ENCODE measurements at places on chromosomes 4 and X. TPM values are rescaled to one million over a fixed set of nuclear protein-coding genes. Genes with fewer than 3 reads are reported as not detected.
A peak's percentile ranks its signal among the peaks of the same experiment; 100 is the strongest.

Gene CXCL13
- under 0.01 TPM for total RNA-seq

DNA sequence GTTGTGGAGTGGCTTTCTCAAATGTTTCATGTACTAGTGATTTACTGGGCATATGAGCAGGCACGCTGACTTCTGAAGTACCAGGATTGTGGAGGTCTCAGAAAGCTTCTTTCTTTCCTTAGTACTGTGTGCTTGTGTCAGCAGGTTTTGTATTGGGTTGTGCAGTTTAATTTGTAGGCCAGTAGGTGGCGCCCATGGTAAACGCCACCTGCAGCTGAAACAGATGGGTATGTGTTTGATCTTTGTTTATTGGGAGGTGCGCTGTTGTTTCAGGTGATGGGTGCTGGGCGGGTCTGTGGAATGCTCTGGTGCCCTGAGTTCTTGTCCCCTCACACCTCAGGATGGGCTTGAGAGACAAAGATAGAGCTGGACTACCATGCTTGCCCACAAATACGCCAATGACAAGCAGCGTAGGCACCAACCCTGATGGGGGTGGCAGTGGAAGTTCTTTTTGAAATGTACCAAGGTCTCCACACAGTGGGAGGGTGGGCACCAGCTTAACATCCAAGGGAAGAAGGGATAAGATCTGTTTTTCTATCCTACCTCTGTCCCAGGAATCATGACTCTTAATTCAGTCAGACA is 141.5 kb downstream of the RPS6KA6 start:
- DNase-seq: peak; percentile 14

DNA sequence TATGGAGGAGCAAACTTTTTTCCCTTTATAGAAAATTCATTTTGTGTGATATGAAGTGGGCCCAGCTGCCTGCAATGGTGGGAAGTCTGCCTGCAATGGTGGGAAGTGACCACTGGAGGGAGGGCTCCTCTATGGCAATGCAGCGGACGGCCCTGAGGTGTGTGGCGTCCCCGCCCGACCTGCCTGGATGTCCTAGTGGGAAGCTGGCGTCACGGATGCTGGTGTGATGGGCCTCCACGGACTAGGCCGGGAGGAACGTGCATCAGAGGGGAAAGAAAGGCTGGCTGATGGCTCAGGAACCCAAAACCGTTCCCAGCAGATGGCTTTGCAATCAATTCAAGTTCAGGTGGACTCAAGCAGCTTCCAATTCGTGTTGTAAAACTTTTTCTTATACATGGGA is 177.9 kb downstream of the AFAP1 start:
- peak; percentile 67 for DNase-seq

Gene CXorf49B
- total RNA-seq: not detected

Gene SLC6A14
- total RNA-seq: not detected

DNA sequence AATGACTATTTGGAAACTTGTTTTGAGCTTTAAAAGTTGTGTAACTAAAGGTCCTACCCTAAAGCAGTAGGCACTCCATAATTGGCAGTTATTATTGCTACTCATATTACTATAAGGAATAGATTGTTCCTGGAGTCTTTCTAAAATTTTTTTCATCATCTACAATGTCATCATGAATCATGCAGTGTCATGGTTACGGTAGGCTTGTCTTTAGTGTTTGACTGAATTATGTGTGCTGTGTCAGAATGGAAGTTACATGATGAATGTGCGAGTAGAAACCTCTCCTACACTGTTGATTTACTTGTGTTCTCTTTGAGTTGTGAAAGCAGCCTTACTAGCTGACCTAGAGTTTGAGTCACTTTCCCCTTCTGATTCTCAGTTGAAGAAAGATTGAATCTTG is 1099.9 kb downstream of the RAPGEF2 start:
- DNase-seq: no peak

DNA sequence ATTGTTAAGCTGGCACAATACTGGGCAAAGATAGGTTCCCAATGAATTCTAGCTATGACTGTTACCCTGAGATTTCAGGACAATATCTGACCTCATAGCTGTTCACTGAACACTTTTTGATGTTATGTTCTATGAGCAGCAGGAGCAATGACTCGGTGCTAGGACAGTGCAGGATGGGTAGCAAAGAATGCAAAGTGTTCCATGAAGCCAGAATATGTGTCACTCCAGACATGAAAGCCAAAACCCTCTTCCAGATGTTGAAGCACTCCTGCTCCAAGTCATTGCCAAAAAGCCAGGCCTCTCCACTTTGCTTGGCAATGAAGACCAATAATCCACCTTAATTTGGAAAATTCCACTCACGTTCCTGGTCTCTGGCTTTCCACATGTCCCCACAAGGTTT is 300.9 kb upstream of the CPEB2 start:
- no peak for DNase-seq

Gene ZNF732
- 0.64 TPM for total RNA-seq

GRCh38 chrX:134935276-134935675 is 55.5 kb upstream of the SMIM10 start:
- no peak for DNase-seq

- no peak for DNase-seq
These were observed 164.8 kb downstream of the PTTG2 start for GRCh38 chr4:38124961-38125360.

Gene STATH
- not detected for total RNA-seq

Gene OTUD6A
- not detected for total RNA-seq

Gene ENOX2
- 9.5 TPM for total RNA-seq

DNA sequence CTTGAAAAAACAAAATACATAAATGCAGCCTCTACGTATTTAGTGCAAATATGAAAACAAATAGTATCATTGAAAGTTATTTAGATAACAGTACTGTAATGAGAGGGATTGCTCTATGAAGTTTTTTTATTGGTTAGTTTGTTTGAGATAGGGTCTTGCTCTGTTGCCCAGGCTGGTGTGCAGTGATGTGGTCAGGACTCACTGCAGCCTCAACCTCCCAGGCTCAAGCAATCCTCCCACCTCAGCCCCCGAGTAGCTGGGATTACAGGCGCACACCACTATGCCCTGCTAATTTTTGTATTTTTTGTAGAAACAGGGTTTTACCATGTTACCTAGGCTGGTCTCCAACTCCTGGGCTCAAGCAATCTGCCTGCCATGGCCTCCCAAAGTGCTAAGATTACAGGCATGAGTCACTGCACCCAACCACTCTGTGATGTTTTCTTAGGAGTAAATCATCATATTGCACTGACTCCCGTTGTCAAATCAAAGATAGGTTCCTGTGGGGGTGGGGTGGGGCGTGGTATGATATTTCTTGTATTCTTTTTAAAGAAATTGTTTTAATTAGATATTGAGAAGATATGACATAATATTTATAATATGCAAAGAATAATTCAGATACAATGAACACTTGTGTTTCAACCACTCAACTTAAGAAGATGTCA is 75.8 kb downstream of the ATG4A start:
- DNase-seq: peak; percentile 37

DNA sequence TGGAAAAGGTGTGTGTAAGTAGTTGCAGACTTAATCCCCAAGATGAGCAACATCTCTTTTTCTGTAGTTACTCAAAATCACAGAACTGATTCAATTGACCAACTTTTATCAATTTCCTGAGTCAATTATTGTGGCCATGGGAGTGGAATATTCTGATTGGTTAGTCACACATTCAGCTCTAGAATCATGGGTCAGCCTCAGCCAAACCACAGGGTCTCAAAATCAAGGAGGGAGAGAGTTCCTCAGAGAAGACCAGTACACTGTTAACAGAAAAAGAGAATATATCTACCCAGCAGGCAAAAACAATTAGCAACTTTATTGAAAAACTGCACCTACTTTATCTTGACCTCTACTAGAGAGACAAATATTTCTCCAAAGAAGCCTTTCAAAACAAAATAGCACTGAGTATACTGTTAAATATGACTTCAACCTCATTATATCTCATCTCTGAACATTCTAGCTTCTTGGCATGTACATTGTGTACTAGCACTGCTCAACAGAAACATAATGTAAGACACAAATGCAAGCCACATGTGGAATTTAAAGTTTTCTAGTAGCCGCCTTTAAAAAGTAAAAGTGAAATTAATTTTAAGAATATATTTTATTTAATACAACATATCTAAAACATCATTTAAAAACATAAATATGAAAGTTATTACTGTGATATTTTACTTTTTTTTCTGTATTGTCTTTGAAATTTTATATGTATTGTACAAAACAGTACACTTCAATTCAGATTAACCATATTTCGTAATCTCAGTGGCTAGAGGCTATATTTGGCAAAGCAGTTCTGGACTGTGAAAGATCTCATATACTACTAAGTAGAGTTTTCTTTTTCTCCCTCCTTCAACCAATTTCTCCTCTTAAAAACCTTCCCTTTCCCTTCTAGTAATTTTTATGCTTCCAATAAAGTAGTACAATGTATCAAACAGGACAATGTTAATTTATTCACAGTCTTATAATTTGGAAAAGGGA is 11.8 kb upstream of the LCORL start:
- DNase-seq: peak; percentile 35

DNA sequence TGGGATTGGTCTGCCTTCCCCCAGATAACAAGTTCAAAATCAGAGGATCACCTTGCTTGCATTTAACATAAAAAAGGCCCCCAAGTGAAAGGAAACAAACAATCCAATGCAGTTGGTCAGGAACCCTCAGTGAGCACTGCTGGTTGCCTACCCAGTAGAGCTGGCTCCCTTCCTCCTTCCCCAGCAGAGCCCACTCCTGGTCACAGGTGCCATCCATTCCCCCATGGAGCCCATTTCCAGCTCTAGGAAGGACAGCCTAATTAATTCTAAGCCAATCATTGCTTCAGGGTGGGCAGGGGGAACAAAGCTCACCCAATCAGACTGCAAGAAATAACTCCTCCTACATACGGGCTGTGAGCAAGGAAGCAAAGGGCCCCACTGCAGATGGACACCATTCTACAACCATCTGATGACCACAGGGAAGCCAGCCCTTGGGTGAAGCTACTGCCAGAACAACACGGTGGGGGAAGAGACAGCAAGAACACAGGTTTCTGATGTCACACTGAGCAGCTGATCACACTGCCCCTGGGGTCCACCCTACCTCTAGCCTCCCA is 86.5 kb downstream of the SH3KBP1 start:
- no peak for DNase-seq

DNA sequence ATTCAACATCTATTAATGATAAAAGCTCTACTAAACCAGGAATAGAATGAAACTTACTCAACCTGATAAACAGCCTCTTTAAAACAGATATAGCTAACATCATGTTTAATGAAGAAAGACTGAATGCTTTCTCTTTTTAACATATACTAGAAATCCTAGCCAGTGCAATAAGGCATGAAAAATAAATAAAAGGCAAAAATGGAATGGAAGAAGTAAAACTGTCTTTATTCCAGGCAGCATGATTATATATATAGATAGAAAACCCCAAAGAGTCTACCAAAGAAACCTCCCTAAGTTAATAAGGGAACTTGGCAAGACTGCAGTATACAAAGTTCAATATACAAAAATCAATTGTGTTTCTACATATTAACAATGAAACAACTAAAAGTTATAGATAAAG is 25.5 kb downstream of the WDFY3 start:
- DNase-seq: no peak
